ENCODE measurements at places on chromosomes 11 and 22.

DNA sequence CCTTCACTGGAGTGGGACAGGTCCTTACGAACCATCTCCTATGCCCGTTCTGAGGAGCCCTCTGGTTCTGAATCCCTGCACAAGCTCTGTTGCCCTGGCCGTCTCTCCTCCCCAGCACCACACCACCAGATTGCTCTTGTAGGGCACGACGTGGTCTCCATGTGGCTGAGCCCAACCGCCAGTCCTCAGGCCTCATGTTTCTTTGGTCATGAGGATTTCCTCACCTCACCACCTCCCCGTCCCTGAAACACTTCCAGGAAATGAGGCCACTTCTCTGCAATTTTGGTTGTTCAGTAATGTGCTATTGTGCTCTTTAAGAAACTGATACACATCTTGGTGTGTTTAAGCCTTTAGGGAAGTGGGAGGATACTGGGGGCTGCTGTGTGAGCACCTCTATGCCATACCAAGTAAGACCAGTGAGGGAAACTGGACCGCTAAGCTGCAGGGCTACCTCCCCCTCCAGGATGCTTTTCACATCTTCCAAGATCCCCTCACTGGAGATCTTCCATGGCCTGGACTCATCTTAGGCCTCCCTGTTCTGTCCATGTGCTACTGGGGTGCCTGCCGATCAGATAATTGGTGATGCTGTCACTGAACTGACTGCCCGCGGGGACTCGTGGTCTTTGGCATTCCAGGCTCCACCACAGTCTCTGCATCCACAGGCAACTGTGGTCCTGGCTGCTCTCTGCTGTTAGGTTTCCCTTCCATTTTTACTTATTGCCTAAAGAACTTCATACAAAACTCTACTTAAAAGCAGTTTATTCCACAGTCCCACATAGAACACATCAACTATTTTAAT is 21.9 kb downstream of the DRICH1 start:
- DNase-seq, result no peak

DNA sequence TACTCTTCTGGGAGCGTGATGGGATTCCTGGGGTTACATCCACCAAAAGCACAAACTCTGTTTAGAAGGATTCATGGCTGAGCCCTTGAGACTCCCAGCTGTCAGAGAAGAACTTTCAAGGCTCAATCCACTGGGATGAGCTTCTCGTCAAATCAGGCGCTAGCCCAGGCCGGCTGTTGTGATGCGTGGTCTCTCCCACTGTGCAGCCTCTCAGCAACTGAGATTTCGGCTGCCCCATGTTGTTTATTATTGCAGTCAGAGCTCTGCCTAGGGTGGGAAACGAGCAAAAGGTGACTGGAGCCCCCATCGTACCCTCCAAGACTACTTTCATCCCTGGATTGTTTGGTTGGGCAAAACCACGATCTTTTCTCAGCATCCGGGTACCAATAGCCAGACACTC is 251.6 kb downstream of the ETS1 start:
- no peak for DNase-seq

- no peak for DNase-seq
These were observed 6.9 kb upstream of the SHANK3 start for GRCh38 chr22:50665738-50666137.

DNA sequence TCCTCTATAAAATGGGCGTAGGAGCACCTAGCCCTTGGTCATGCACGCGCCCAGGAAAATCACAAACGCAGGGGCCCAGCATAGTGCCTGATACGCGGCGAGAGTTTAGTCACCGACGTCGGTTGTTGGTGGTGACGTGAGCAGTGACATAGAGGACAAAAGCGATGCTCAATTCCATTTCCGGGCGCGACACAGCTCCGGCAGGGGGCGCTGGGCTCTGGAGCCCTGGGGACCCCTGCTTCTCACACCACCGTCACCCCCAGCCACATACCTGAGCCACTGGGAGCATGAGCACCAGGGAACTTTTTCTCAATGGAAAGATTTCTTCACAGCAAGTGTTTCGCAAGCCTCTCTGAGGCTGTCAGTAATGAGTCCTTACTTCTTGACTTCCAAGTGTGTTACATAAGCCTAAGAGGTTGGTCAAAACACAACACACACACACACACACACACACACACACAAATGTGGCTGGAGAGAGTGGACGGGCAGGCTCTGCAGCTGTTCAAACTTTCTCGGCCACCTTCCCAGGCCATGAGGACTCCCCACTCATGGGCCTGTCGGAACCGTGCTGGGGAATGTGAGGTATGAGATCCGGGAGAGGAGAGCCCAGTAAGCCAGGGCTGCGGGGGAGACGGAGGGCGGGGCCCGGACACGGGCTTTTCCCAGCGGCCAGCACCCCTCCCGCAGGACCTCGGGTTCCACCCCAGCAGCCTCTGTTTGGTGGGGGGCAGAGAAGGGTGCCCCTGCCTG is 36.9 kb upstream of the LINC01488 start:
- no peak for DNase-seq

- no peak for DNase-seq
These were observed at the start of gene TTC38 for GRCh38 chr22:46267431-46268279. Gene TTC38 (plus strand): TSS chr22:46268008. CDS start chr22:46268040, 32 bp downstream.

- DNase-seq, result no peak
These were observed 25.2 kb downstream of the CWC15 start for GRCh38 chr11:94948070-94948617.

GRCh38 chr22:49847751-49848689 is 5.6 kb upstream of the ZBED4 start:
- no peak for DNase-seq

DNA sequence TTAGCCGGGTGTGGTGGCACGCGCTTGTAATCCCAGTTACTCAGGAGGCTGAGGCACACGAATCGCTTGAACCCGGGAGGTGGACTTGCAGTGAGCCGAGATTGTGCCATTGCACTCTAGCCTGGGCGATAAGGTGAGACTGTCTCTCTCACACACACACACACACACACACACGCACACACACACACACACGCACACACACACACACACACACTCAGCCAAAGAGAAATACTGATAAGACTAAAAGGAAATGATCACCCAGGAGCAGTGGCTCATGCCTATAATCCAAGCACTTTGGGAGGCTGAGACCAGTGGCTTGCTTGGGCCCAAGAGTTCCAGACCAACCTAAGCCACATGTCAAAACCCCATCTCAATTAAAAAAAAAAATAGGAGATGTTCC is 20.8 kb downstream of the HSPA8 start:
- no peak for DNase-seq

DNA sequence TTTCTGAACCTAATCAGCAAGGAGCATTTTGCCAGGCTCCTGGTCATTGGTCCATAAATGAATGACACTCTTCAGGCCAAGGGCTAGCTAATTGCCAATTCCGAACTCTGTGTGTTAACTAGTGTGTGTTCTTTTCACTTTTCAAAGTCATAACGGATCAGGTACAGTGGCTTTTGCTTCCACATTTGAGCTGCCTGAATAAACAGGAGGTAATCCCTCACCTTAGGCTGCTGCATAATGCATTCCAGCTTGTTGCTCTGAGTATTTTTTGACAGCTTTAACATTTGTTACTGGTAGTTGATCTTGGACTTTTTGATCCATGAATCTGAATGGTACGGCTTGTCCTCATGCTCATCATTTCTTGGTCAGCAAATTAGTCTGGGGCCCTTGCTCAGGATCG is 485.1 kb downstream of the CNTN5 start:
- DNase-seq, result no peak

DNA sequence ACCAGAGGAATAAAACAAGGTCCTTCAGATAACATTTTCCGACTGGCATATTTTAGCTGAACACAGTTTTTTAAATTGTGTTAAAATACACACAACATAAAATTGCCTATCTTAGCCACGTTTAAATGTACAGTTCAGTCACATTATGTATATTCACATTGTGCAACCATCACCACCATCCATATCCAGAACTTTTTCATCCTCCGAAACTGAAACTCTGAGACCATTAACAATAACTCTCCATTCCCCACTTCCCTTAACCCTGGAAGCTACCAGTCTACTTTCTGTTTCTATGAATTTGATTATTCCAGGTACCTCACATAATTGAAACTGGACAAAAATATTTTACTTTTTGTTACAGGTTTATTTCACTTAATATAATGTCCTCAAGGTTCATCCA is 213.3 kb downstream of the ETS1 start:
- DNase-seq, result no peak

DNA sequence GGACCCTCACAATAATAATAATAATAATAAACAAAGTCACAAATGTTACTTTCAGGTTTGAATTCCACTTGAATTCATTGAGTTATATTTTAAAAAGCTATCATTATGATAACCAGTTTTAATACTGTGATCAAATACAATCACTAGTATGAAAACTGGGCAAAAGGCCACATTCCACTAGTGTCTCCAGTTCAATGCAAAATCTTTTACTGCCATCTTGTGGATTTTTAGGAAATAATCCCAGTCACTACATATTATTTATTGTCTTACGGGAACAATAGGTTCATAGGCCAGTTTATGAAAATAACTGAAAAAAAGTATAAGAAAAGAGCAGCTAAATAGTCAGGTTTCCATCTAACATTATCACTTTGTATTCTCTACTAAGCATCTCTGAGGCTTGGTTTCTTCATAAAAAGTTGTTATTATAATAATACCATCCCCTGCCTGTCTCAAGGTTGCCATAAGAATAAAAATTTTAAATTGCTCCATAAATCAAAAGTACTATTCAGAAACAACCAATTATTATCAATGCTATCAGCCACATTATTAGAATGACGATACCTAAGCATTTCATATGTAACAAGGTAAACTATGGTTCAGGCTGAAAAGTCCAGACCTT is 533.9 kb upstream of the CCDC90B start:
- no peak for DNase-seq

GRCh38 chr11:27726981-27727380 is 26.7 kb upstream of the BDNF start:
- no peak for DNase-seq

DNA sequence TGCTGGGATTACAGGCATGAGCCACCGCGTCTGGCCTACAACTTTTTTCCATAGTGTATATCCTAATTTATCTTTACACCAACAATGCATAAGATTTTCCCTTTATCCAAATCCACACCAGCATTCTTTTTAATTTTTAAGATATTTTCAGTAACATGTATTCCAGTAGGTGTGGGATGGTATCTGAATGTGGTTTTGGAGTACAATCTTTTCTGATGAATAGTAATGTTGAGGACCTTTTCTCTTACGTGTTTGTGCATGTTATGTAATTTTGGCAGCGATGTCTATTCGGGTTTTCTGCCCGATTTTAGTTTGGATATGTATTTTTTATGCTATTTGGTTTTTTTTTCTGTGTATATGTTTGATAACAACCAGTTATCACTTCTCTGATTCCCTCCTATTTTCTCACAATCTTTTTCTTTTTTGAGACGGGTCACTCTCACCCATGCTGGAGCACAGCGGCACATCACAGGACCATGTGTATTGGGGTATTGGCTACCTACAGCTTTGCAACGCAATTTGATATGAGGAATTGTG is 114.6 kb upstream of the GRK3 start:
- DNase-seq, result no peak

DNA sequence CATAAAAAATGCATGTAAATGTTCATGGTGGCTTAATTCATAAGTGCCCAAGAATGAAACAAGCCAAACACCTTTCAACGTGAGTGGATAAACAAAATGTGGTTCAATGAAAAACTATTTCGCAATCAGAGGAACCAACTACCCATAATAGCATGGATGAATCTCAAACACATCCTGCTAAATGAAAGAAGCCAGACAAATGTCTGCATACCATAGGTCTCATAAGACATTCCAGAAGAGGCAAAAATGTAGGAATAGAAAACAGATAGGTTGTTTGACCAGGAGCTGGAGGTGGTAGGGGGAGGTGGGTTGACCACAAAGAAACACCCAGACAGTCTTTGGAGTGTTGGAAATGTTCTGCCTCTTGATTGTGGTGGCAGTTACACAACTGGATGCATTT is 13.2 kb upstream of the OSBPL5 start:
- DNase-seq, result no peak

GRCh38 chr22:17785185-17786184 is 11.2 kb upstream of the BID start:
- no peak for DNase-seq

- no peak for DNase-seq
These were observed 56.5 kb downstream of the PDHX start for GRCh38 chr11:34972892-34973291.

DNA sequence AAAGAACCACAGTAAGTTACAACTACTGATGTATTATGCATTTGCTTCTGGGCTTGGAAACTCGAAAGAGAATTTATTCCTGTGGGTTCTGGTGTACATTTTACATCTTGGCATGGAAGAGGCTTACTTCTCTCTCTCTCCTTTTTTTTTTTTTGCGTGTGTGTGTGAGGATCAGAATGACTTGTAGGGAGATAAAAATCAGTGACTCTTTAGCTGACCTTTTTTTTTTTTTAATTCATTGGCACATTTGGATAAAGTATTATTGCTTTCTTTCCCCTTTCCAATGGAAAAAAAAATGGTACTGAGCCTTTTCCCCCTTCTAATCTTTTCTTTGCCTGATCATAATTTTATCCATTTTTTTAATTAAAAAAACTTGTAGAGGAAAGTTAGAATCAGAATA is 43.5 kb downstream of the EXT2 start:
- DNase-seq, result no peak

GRCh38 chr11:76700177-76701100 is 29.9 kb upstream of the LRRC32 start:
- DNase-seq, result peak; percentile 57

DNA sequence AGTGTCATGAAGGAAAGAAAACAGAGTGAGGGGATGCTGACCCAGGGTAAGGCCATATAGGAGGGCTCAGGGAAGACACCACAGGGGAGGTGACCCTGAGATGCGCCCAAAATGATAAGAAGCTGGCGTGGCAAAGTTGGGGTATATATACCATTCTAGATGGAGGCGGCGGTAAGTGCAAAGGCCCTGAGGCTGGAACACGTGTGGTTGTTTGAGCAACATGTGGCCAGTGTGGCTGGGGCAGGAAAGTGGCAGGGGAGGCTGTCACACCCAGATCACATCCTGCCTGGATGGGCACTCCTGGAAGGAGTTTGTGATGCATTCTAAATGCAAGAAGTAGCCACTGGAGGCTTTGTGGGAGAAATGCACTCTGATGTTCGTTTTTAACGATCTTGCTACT is 70.2 kb downstream of the CYTH4 start:
- DNase-seq, result no peak

- DNase-seq, result no peak
These were observed 129.2 kb downstream of the CACNA1I start for GRCh38 chr22:39699631-39700360.

GRCh38 chr22:31223786-31224191 is 11.7 kb downstream of the LIMK2 start:
- no peak for DNase-seq

Data from left renal cortex interstitium (tissue), 4 donors.